Cerebellar nuclear complex (tissue), 1 donor: ENCODE measurements at places on chromosomes 1 and 21.

GRCh38 chr1:63643926-63644325, 50.7 kb downstream of the PGM1 start:
- DNase-seq, result no peak

DNA sequence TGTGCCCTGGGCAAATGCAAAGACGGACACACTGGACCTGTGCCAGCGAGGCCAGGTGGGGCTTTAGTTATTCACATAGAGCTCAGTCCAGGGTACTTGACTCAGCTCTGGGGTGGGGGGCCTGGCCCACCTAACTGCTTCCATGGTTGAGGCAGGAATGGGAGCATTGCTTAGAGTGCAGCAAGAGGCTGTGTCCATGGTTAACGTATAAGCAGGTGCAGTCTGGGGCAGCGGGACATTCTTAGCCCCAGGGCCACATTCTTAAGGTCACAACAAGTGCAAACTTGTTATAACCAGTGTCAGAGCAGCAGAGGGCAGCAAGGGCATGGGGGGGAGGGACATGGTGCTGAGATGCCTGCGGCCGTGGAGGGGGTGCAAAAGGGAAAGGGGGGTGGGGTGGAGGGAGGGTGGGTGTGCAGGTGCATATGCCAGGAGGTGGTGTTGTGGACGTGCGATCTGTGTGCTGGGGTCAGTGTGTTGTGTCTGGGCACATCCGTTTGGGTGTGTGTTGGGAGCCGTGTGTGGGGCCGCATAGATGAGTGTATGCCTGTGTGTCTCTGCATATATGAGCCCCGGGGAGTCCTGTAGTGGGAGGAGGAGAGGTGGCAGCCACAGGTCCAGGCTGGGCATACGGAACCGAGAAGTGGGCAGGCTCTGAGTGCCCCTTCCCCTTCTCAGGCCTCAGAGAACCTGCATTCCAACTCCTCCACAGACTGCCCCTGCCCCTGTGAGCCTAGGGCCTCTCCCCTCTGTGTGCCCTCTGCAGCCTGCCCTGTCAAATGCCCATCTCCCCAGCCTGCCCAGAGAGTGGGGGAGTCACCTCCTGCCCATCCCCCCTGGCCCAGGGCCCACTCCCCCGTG, 8.4 kb downstream of the KCNJ10 start:
- DNase-seq, result no peak

GRCh38 chr1:217230412-217230811, 400.5 kb downstream of the GPATCH2 start:
- DNase-seq, result no peak

GRCh38 chr1:4137621-4138415, 237.7 kb upstream of the C1orf174 start:
- no peak for DNase-seq

DNA sequence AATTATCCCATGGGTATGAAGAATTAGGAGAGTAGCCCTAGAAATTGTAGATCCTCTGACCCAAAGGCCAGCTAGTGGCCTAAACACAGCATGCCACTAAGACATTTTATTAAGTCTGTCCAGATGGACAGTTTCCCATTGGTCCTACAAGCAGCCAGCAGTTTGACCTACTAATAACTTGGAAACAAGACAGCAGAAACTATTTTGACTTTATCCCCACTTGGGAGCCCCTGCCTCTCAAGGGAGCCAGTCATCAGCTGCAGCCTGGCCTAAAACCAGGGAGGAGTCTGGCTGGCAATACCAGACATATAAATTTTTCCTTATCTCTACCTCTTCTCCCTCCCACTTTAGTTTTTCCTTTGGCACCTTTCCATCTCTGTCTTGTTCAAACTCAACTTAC, 222.6 kb upstream of the KCTD3 start:
- DNase-seq, result no peak

- DNase-seq, result no peak
These were observed 151.9 kb downstream of the CASZ1 start for GRCh38 chr1:10644307-10645128.
